ENCODE measurements at places on chromosomes 1 and 21.

DNA sequence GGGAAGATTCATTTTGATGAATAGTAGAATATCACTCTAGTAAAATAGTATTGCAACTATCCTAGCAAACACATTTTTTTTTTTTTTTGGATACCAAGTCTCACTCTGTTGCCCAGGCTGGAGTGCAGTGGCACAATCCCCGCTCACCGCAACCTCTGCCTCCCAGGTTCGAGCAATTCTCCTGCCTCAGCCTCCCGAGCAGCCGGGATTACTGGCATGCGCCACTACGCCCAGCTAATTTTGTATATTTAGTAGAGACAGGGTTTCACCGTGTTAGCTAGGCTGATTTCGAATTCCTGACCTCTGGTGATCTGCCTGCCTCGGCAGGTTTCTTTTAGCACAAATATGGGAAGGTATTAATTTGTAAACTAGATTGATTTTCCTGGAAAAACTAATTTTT lies 33.8 kb downstream of the KCTD3 start:
- no peak for DNase-seq

DNA sequence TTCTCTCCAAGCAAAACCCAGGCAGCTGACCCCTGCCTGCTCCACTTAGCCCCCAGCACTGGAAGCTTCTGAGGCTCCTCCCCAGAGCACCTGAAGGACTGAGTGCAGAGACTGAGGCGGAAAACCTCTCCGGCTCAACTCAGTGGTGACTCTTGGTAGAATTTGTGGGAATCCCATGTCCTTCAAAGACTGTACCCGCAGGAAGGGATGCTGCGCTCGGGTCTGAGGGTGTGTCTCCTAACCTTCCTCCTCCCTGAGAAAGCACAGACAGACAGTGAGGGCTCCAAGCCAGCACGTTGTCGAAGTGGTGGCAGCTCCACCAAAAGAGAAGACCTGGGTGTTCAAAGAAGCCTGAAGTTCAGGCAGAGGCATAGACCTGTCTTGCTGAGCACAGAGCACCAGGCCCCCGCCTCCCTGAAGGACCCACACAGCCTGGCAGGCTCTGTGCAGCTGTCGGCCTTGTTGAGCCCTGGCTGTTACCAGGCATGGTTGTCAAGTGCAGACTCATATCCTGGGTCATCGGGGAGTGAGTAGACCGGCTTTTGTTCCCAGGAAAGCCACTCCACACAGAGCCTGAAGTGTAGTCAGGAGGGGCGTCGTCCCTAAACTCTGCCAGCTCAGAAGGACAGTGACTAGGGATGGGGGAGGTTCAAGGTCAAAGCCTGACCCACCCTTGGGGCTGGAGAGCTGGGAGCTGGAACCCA lies 36.7 kb downstream of the CSMD2 start:
- no peak for DNase-seq

- no peak for DNase-seq
These were observed 85.7 kb downstream of the ST6GALNAC3 start for GRCh38 chr1:76160225-76160624.

GRCh38 chr1:25020851-25021590 lies 90.9 kb upstream of the RUNX3 start:
- no peak for DNase-seq

- DNase-seq: no peak
These were observed 384.7 kb upstream of the VAMP3 start for GRCh38 chr1:7386226-7387052.

GRCh38 chr21:44550807-44551206 lies 498 bp downstream of the KRTAP10-2 start:
- DNase-seq: no peak

- no peak for DNase-seq
These were observed 555.0 kb upstream of the PLXNA2 start for GRCh38 chr1:208799186-208799585.

DNA sequence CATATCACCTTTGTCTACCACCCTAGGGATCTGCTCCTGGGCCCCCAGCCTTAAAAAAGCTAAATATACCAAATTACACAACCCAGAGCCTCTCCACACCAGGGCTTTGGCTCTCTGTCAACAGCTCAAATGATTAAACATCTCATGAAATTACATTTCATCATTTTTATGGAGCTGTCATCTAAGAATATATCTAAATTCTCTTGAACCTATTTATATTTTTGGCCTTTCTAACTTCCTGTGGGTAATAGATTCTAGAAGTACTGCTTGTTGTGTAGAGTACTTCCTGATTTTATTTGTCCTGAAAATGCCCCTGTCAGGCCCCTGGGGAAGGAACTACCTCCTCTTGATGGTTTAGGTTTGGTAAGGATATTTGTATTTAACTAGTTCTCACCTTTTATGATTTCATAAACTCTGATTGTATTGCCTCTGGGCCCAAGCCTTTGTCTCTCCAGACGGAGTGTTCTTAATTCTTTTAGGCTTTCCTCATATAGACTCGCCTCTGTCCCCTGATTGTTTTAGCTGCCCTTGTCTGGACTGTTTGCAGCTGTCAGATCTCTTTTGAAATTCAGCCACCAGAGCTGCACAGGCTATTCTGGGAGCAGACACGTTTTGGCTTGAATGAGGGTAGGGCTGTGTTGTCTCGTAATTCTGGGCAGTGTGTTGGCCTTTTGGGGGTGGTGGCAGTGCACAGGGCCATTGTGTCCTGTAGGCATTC lies 16.6 kb downstream of the MYOG start:
- DNase-seq: peak; percentile 67

DNA sequence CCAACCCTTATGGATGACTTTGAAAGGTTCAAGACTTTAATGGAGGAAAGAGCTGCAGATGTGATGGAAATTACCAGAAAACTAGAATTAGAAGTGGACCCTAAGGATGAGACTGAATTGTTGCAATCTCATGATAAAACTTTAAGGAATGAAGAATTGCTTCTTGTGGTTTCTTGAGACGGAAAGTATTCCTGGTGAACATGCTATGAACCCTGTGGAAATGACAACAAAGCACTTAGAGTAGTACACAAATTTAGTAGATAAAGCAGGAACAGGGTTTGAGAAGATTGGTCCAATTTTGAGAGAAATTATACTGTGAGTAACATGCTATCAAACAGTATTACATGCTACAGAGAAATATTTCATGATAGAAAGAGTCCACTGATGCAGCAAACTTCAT lies 215.4 kb downstream of the OMA1 start:
- DNase-seq: no peak

GRCh38 chr1:48979940-48980339 lies 203.2 kb upstream of the BEND5 start:
- DNase-seq: no peak

DNA sequence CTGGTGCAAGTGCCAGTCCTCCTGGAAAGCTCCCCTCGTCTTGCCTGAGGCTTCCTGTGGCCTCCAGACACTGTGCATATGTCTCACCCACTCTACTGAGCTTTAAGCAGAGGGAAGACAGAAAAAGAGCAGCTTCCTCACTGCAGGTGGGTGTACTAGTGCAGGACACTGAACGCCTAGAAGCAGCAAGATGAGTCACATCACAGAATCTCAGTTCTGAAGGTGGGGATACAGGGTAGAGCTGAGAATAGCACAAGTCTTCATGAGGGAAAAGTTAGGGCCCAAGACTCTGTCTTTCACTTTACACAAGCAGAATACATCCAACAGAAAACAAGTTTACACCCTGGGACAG lies 37.4 kb downstream of the PCAT6 start:
- DNase-seq: no peak

- no peak for DNase-seq
These were observed 28.4 kb downstream of the VPS13D start for GRCh38 chr1:12258272-12258671.

DNA sequence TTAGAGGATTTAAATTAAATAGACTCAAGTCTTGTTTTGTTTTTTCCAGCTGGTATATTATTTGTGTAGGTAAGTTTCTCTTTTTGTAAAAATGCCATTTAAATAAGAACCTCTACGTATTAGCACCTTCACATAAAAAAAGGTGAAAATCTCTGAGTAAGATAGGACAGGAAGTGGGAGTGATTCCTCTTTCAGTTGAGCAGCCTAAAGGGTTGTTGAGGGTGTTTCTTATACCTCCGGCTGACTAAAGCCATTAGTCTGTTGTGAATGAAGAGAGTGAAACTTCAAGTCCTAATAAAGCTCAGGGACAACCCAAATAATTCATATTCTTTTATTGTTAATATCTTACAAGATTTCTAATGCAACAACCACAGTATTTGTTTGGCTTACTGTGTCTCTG lies 188.7 kb downstream of the CHRM3 start:
- DNase-seq: no peak

DNA sequence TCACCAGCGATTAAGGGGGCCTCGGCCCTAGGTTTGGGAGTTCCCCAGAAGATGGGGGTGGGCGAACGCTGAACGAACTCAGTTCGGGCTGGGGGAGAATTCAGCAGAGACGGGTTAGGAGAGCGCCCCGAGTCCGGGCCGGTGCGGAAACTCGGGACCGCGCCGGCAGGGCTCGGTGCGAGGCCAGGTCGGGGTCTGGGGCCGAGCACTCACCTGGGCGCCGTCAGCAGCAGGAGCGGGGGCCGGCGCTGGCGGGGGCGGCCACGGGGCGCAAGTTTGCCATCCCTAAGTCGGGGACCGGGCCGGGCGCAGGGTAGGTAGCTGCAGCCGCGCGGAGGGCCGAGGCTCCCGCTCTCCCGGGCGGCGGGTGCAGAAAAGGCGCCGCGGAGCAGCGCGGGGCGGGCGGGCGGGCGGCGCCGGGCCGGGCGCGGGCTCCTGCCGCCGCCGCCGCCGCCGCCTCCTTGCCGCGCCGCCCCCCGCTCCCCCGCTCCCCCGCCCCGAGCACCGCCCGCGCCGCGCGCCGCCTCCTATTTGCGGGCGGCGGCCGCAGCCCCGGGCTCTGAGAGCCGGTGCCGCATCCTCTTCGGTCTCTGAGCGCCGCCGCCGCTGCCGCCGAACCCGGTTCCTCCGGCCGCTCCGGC lies 349 bp downstream of the ADGRB2 start:
- DNase-seq: no peak

DNA sequence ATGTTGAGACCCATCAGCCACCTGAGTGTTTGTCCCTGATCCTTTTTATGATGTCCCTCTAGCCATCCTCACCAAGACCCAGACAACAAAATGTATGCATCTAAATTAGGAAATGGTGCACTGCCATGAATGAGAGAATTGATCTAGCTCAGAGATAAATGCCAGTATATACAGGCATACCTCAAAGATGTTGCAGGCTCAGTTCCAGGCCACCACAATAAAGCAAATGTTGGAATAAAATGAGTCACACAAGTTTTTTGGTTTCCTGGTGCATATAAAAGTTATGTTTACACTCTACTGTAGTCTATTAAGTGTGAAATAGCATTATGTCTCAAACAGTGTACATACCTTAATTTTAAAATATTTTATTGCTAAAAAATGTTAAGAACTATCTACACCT lies 63.9 kb downstream of the CHIA start:
- DNase-seq: no peak

- DNase-seq: no peak
These were observed 28.8 kb downstream of the AHDC1 start for GRCh38 chr1:27574871-27575831.

- DNase-seq: no peak
These were observed at the start of gene S100A5 for GRCh38 chr1:153540394-153541361. S100A5 (minus strand) TSS chr1:153540934; CDS start chr1:153540191, 743 bp downstream.

- DNase-seq: no peak
These were observed 39.2 kb downstream of the ERO1B start for GRCh38 chr1:236242568-236242967.

GRCh38 chr1:237050185-237050584 lies 8.2 kb downstream of the RYR2 start:
- no peak for DNase-seq

- DNase-seq: no peak
These were observed 912 bp upstream of the SIPA1L2 start for GRCh38 chr1:232630894-232631195.

- no peak for DNase-seq
These were observed 36.9 kb downstream of the ABCA4 start for GRCh38 chr1:94084085-94084484.

- no peak for DNase-seq
These were observed 422.6 kb downstream of the NUF2 start for GRCh38 chr1:163744301-163744887.

Measured in left renal cortex interstitium (tissue), 4 donors.